ENCODE measurements at places on chromosomes 7 and 10. TPM values are rescaled to one million over a fixed set of nuclear protein-coding genes. Genes with fewer than 3 reads are reported as not detected.

The DNMBP gene
- total RNA-seq, result 20.5 TPM

The SPDYE2B gene
- not detected for total RNA-seq

The AGK gene
- total RNA-seq, result 15.5 TPM

The LRMDA gene
- total RNA-seq, result 17.3 TPM

The CALCR gene
- total RNA-seq, result not detected

The ASB13 gene
- 12.9 TPM for total RNA-seq

The STAG3 gene
- total RNA-seq, result 0.20 TPM

The RBM28 gene
- 4.1 TPM for total RNA-seq

The SAP25 gene
- total RNA-seq, result not detected

The NODAL gene
- not detected for total RNA-seq
